ENCODE measurements at places on chromosomes 7 and 10.

- no peak for DNase-seq
- H3K4me1 ChIP-seq: no peaks in the 10 kb centered on the region
- no peaks in the 10 kb centered on the region for H3K36me3 ChIP-seq
- no peaks in the 10 kb centered on the region for H3K27me3 ChIP-seq
Measured at GRCh38 chr10:15627617-15628196, 92.0 kb downstream of the ITGA8 start.

GRCh38 chr10:125158601-125159485, 1.5 kb downstream of the CTBP2 start:
- H3K27ac ChIP-seq: no peak overlapping the region
- DNase-seq: no peak
- H3K27me3 ChIP-seq: peaks cover 50% of the 10 kb centered on the region

DNA sequence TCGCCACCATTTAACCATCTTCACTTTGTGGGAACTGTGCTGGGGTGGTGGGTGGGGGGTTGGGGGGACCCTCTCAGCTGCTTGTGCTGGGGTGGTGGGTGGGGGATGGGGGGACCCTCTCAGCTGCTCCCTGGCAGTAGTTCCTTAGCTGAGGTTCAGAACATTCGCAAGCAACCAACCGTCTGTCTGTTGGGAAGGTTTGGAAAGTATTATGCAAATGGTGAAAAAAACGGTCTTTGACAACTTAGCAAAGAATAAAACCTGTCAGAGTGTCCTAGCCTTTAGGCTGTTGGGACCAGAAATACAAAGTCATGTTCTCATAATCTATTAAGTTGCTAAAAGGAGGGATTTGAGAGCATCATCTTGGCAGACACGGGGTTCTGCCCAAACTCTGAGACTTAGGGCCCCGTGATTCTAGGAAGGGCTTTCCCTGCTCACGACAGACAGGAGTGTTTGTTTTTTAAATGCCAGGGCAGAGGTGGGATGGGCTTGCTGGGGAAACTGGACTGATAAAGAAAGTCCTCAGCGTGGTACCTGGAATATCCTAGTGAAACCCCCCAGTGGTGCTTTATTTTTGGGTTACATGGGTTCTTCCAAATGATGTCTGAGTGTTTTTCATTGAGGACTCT, 14.1 kb upstream of the SRGN start:
- no peaks in the 10 kb centered on the region for H3K27me3 ChIP-seq
- no peaks in the 10 kb centered on the region for H3K36me3 ChIP-seq
- DNase-seq: no peak
- no peak overlapping the region for H3K4me3 ChIP-seq
- H3K27ac ChIP-seq: no peak overlapping the region

- H3K4me3 ChIP-seq: no peak overlapping the region
- H3K27me3 ChIP-seq: peaks cover 6% of the 10 kb centered on the region
- no peaks in the 10 kb centered on the region for H3K4me1 ChIP-seq
- H3K27ac ChIP-seq: no peak overlapping the region
Measured at GRCh38 chr10:95214369-95214768, 20.3 kb downstream of the ACSM6 start.

DNA sequence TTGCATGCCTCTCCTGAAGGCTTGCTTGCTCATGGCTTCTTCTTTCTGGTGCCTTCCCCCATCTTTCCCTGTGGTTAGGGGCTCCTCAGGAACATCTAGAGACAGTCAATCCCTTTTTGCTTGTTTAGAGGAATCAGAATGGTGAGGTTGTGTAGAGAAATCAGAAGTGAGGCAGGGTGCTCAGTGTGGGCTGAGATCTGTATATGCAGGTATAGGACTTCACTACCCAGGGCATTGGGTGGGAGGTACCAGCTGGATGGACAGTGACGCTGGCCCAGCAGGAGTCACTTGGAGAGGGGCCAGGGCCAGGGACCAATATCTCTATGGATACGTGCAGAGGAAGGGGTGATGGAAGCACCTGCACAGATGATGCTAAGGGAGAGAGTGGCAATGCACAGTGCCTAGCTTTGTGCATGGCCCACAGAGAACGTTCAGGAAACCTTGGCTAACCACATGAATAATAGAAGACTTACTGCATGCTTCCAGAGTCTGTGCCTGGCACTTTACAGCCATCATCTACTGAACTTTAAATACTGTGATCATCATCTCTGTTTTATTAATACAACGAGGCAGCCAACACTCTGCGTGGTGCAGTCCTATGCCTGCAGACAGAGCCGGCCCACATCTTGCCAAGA, 255.2 kb downstream of the ABCA13 start:
- H3K27ac ChIP-seq: no peak overlapping the region
- no peak for DNase-seq
- no peaks in the 10 kb centered on the region for H3K36me3 ChIP-seq
- no peak overlapping the region for H3K4me3 ChIP-seq
- no peaks in the 10 kb centered on the region for H3K27me3 ChIP-seq

DNA sequence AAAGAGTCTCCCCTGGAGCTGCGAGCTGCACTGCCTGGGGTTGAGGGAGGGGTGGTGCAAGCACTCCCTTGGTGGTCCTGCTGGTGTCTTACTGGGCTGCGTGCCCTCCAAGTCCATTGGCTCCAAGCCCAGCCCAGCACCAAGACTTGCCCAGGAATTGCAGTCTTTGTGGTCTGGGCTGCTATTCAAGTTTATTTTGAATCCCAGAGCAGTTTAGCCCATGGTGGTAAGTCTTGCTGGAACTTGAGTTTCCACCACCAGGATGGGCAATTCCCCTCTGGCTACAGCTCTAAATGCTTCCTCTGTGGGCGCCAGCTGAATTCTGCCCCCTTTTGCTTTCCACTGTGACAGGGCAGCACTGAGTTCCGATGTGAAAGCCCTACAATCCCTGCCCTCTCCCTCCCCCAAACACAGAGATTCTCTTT, 25.1 kb downstream of the GALNT11 start:
- peaks cover 13% of the 10 kb centered on the region for H3K36me3 ChIP-seq
- no peaks in the 10 kb centered on the region for H3K27me3 ChIP-seq
- DNase-seq: no peak
